Stomach (tissue), 19 donors: ENCODE measurements at places on chromosomes 3 and 15. TPM values are rescaled to one million over a fixed set of nuclear protein-coding genes. Genes with fewer than 3 reads are reported as not detected.

The CCDC51 gene
- polyA plus RNA-seq = 10.3 TPM

The ARPC4 gene
- polyA plus RNA-seq = 117 TPM

The MNS1 gene
- 2.0 TPM for polyA plus RNA-seq

The AADAC gene
- 9.8 TPM for polyA plus RNA-seq

The CLDN18 gene
- polyA plus RNA-seq = 128 TPM

The PIERCE2 gene
- 7.4 TPM for polyA plus RNA-seq

The ITIH1 gene
- 1.9 TPM for polyA plus RNA-seq

The PIGZ gene
- 5.6 TPM for polyA plus RNA-seq

DNA sequence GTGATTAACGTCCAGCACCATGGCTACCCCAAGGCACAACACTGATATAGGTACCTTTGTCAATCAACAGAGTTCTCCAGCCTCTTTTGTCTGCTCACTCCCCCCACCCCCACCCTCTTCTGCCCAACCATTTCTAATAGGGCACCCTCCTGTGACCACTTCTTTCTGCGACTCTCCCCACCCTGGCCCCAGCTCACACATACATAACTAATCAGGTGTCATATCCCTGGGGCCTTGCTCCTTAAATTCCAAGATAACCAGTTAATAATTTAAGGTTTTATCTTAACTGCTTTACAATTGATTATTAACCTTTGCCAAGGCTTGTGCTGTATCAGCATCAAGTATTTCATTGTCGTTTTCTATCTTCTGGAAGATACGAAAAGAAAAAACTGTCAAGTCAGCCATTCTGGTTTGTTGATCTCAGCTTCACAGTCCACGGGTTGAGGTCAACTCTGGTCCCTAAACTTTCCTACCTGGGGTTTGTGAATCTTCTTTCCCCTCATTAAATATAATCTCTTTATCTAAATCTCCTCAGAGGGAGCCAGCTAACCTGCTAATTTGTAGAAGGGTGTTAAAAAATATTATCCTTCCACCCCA, 27.3 kb upstream of the SLC28A2 start:
- peak; percentile 70 for DNase-seq

DNA sequence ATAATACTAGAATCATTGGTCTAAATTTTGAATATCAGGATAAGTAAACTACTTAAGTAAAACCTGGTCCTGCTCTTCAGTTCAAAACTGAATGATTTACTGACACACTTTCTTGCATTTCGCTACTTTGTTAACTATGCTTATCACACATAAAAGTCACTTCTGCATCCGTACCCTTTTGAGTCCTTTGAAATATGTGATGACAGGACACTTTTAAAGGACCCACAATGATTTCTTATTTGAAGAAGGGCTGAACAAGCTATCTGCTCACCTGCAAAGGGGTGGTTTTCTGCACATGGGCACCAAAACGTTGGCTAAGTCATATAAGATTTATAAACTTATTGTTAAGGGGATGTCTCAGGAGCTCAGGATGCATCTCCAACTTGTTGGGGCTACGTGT, 15.0 kb downstream of the GATM start:
- DNase-seq = no peak

- peak; percentile 65 for DNase-seq
These were observed 172.7 kb downstream of the WDR72 start for GRCh38 chr15:53586799-53587198.

DNA sequence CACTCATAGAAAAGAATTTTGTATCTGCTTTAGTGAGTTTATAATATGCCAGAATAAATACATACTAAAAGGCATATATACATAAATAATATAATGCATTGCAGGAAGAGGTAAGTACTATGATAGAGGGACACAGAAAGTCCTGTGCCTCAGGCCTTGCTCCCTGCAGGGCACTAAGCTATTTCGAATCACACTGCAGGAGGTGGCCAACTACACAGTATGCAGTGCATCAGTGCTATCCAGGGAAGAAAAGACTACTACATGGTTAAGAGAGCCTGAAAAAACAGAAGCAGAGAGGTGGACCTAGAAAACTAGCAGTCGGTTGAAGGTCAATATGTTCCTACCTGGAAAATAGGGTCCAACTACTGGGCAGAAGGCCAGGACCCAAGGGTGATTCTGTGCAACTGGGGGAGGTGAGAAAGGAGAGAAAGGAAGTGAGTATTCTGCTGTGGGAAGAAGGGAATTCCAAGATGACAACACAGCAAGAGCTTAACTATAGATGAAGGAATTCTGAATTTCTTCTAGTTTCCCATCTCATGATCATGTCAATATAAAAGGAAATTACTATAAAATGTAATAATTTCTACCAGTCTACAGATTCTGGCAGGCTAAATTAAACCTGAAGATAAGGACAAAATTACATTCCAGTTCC, 218.0 kb downstream of the ZBTB20 start:
- DNase-seq = no peak

- peak; percentile 61 for DNase-seq
These were observed 55.3 kb downstream of the LINGO1 start for GRCh38 chr15:77577366-77577950.

DNA sequence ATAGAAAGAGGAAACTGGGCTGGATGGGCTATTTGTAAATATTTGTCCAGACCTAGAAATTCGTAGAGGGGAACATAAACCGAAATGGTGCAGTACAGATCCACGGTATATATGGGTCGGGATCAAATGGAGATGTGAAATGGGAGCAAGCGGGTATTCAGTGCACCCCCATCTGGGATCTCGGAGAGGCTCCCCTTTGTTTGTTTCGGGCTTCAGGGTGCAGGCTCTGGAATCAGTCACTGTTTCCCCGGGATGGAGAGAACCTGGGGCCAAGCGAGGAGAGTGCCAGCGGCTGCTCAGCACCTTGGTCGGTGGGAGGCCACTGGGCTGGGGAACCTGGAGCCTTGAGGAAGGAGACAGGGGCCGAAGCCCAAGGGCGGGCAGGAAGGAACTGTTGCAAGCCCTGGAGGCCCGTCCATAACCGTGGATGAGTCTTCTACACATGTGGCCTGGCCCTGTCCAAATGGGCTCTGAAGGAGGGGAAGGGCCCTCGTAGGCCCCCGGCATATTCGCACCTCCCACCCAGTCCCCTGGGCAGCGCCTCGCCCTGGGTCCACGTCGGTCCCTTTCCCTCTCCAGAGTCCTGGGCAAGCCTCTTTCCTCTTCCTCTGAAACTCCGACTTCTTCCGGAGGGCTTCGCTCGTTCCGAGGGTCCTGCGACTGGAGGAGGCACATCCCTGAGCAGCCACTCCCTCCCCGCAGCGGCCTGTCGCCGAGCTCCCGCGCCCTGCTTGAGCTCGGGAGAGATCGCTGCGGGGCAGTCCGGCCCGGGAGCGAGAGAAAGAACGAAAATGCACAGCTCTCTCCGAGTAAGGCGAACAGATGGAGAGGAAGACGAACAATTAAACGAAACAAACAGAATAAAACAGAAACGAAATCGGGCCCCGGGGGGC, 3.0 kb downstream of the ISL2 start:
- peak; percentile 61 for DNase-seq

DNA sequence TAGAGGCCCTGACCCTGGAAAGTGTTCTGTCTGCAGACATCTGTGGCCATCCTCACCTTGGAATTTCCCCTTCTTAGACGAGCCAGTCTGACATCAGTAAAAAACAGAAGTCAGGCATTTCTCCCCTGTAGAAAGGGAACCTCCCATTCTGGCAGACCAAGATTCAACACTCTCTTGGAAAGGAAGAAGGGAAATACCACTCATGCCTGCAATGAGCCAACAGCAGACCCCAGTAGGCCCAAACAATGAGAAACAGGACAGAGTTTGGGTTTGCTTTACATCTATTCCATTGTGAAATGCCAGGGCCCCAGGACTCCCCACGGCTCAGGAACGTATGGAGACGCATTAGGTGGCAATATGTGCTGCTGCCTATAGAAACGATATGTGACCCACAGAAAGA, 264.0 kb upstream of the NSMCE3 start:
- DNase-seq = peak; percentile 17

- DNase-seq = no peak
These were observed 523.2 kb upstream of the GOLIM4 start for GRCh38 chr3:168618827-168619470.

GRCh38 chr15:91855241-91855640, 1.7 kb downstream of the SLCO3A1 start:
- no peak for DNase-seq

GRCh38 chr3:130644628-130645253, 101.9 kb downstream of the PIK3R4 start:
- DNase-seq = no peak

DNA sequence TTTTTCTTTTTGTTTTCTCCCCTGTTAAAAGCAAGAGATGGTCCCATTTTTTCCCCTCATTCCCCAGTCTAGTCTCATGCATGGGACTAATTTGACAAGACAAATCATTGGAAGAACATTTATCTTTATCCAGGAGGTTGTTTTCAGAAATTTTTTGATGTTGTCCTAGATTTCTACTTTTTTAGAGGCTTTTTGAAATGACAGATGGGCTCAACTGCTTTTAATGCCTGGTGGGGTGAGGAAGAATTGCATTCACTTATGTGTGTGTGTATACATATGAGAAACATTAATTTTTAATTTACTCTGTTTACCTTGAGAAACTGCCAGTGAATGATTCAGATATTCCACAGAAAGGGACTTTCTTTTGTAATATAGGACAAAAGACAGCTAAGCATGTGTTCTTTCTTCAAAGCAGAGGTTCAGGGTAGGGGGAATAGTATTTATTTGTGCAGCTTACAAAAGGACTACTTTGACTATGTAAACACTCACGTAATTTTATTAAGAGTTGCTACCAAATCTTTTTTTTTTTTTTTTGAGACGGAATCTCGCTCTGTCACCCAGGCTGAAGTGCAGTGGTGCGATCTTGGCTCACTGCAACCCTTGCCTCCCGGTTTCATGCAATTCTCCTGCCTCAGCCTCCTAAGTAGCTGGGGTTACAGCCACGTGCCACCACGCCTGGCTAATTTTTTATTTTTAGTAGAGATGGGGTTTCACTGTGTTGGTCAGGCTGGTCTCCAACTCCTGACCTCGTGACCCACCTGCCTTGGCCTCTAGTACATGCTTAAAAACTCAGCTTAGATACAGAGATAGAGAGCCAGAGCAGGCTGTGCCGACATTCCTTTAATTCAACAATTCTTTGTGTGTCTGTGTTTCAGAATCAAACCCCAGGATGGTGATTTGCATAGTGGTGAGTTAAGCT, 130.1 kb upstream of the RARB start:
- no peak for DNase-seq

GRCh38 chr3:126934031-126934531, 48.8 kb upstream of the PLXNA1 start:
- no peak for DNase-seq

GRCh38 chr3:190396001-190396400, 8.0 kb downstream of the CLDN16 start:
- no peak for DNase-seq

DNA sequence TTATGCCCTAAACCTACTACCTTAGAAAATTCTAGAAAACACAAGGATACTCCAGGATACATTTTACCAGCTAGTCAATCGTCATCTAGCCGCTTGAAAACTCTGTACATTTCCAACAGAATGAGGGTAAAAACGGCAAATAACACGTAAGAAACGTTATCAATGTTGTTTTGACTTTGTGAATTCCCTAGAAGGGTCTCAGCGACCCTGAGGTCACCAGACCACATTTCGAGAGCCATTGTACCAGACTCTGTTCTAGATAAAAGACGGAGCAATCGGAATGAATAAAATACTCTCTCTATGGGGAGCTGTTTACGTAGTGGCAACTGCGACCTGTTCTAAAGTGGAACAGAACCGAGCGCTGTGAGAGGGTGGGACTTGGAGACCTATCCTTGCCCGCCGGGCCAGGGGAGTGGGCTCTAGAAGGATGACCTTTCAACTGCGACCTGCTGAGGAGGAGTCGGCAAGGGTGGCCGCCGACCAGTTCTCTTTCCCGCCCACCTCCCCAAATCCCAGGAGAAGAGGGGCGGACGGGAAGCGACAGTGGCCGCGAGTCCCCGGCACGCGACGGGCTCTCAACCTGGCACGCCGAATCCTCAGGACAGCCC, 778 bp upstream of the AP4E1 start:
- DNase-seq = peak; percentile 28

- DNase-seq = peak; percentile 66
These were observed 4.8 kb downstream of the PPP1R14D start for GRCh38 chr15:40823572-40824343.

GRCh38 chr3:25460751-25461150, 32.7 kb downstream of the RARB start:
- no peak for DNase-seq

DNA sequence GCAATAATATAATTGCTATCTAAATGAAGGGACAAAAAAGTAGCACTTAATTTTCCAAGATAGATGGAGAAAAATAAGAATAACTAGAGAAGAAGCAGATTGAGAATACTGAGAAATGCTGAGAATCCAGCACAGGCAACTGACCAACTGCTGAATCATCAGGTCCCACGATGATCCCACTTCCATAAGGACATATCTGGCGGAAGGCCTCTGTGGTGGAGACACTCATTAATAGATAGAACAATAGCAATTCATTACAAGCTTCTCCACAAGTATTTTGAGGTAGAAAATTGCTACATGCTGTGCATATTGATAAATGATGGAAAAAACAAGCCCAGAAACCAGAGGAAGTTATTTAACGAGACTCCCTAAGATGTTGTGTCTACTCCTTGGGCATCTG, 105.9 kb downstream of the DUT start:
- DNase-seq = peak; percentile 46
